ENCODE measurements at places on chromosomes 13 and 19.
A peak's percentile ranks its signal among the peaks of the same experiment; 100 is the strongest.

GRCh38 chr19:1401138-1401888, at the start of gene GAMT:
TSS of gene GAMT (minus strand) at chr19:1401542. CDS start at chr19:1401476, 66 bp downstream.
- DNase-seq, result peak; percentile 62

DNA sequence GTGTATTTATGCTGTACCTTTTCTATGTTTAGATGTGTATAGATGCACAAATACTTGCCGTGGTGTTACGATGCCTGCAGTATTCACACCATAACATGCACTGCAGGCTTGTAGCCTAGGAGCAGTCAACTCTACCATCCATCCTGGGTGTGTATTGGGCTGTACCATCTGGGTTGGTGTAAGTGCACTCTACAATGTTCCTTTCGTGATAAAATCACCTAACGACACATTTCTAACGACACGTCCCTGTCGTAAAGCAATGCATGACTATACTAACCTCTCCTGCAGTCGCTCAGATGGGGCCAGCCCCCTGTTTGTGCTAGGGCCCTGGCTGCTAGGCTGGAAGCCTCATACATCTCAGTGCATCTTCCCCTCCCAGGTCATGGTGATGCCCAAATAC, 18.4 kb downstream of the CD177 start:
- DNase-seq, result no peak

DNA sequence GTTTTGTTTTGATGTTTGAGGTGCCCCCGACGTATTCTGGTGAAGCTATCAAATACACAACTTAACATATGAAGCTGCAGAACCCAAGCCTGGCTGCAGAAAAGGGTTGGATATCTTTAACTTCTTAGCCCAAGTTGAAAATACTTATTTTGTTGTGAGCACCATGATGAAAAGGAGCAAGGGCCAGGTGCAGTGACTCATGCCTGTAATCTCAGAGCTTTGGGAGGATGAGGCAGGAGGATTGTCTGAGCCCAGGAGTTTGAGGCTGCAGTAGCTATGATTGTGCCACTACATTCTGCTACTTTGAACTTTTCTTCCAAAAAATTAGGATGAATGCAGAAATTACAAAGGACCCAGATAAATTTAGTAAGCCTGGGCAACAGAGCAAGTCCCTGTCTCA, 44.1 kb upstream of the UBE2L5 start:
- DNase-seq, result no peak

DNA sequence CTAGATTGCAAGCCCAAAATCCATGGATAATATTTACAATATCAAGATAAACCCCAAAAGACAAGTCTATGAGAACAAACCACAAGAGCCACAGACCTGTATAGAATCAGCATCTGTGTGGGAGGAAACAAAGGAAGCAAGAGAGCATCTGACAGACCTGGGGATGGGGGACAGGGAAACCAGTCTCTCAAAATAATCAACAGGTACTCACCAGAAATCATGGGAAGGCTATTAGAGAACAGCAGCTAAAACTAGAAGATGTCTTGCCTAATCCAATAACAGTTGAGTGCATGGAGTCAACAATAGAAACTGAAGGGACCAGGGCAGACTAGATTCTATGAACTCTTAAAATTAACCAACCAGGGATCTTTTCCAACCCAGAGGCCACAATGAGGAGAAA, 8.7 kb downstream of the SLC6A16 start:
- DNase-seq, result no peak

GRCh38 chr13:99346335-99347042, 39.3 kb upstream of the GPR183 start:
- no peak for DNase-seq

- DNase-seq, result peak; percentile 16
Measured at GRCh38 chr19:19062454-19063182, 1.2 kb upstream of the SLC25A42 start.

DNA sequence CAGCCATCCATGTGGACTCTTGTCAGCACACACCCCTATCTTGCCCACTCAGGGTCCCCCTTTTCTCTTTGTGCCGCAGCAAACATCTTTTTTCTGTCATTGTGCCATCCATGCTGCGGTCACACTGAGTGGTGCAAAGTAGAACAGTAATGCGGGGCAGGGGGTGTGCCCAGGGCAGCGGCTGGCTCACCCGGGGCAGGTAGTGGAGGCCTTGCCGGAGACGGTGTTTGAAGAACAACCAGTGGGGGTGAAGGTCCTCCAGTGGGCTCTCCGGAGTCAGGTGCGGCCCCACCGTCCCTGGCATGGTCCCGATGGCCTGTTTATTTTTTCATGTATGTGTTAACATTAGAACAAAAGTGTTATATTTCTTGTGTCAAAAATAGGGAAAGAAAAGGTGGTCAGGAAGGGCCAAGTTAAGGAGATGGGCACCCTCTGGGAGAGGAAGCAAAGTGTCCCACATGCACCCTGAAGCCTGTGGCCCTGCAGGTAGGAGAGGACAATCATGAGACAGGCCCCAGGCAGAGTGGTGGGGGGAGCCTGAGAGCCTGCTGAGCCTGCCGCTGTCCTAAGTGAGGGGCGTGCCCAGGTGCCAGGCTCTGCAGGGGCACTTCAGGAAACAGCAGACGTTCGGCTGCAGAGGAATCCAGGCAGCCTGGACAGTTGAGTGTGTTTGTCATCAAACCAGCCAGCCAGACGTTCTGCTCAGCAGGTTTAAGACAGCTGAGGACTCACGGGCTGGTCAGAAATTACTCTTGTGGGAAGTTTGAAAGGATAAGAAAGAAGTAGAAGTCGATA, 12.3 kb downstream of the TSSK6 start:
- DNase-seq, result no peak

GRCh38 chr13:99431927-99432608, 69.2 kb upstream of the TM9SF2 start:
- DNase-seq, result peak; percentile 29

GRCh38 chr19:8481201-8481600, 21.2 kb downstream of the PRAM1 start:
- no peak for DNase-seq

DNA sequence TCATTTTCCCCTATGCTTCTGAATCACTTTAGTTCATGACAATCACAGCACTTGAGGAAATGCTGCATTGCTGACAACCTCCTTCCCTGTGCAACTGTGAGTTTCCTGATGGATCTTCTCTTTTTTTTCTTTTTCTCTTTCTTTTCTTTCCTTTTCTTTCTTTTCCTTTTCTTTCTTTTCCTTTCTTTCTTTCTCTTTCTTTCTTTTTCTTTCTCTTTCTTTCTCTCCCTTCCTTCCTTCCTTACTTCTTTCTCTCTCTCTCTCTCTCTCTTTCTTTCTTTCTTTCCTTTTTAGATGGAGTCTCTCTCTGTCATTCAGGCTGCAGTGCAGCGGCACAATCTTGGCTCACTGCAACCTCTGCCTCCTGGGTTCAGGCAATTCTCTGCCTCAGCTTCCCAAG, 247.9 kb upstream of the HTR2A start:
- DNase-seq, result no peak

GRCh38 chr13:40056898-40057619, 401.6 kb downstream of the COG6 start:
- no peak for DNase-seq

GRCh38 chr13:100115693-100116254, 26.9 kb downstream of the PCCA start:
- no peak for DNase-seq

- peak; percentile 72 for DNase-seq
Measured at GRCh38 chr19:29277102-29277501, 64.2 kb upstream of the UQCRFS1 start.

- peak; percentile 28 for DNase-seq
Measured at GRCh38 chr19:34350161-34350561, 14.8 kb upstream of the GPI start.

DNA sequence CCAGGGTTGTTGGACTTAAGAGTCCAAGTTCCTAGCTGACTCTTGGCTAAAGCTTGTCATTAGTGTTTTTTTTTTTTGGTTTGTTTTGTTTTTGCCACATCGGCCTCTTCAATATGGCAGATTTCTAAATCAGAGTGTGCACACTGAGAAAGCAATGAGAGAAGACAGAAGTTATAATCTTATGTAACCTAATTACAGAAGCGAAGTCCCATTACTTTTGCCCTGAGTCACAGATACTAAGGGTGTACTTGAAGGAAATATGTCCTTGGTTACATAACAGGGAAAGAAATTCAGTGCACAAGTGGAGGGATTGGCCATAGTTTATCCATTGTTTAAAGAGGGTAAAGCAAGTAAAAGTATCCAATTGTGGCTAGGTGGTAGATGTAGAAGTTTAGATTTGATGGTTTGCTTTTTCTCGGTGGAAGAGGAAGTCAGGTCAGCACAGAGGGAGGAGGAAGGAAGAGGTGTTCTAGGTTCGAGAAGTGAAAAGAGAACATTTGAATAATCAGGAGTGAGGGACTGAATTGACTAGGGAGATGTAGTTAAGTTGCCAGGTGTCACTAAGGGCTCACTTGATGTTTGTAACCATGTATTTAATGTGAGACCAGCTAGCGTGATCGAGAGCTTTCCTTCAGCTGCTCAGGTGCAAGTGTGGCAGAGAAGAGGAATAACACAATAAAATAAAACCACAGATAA, 12.2 kb downstream of the GTF2F2 start:
- peak; percentile 61 for DNase-seq
